Metanephros (tissue), 2 donors: ENCODE measurements at places on chromosomes 6 and 20. TPM values are rescaled to one million over a fixed set of nuclear protein-coding genes. Genes with fewer than 3 reads are reported as not detected.

Gene TNF
- 0.35 TPM for total RNA-seq

Gene OOEP
- not detected for total RNA-seq

Gene TNFRSF6B
- total RNA-seq = 4.3 TPM

Gene ME1
- 2.3 TPM for total RNA-seq

Gene MLN
- total RNA-seq = 0.53 TPM

Gene MRPS18A
- total RNA-seq = 54.2 TPM

Gene GINS1
- total RNA-seq = 8.0 TPM

Gene C6orf141
- total RNA-seq = 0.99 TPM

Gene PBOV1
- total RNA-seq = not detected

Gene SOX18
- 20.5 TPM for total RNA-seq

Gene FRK
- 9.6 TPM for total RNA-seq

Gene OSBPL2
- total RNA-seq = 35.4 TPM

Gene GRM4
- 0.88 TPM for total RNA-seq

Gene TGM2
- 57.3 TPM for total RNA-seq

Gene WFDC6
- total RNA-seq = not detected

Gene C20orf202
- 0.47 TPM for total RNA-seq

Gene TCP11
- 1.5 TPM for total RNA-seq

Gene HLA-DMA
- 19.7 TPM for total RNA-seq

Gene CTSZ
- 90.0 TPM for total RNA-seq

Gene TAAR6
- not detected for total RNA-seq

Gene GMPR
- total RNA-seq = 19.2 TPM

Gene NMBR
- total RNA-seq = 0.29 TPM

Gene CPXM1
- 146 TPM for total RNA-seq

Gene SMIM28
- not detected for total RNA-seq

Gene LPIN3
- 14.1 TPM for total RNA-seq

Gene PAQR8
- total RNA-seq = 18.3 TPM

Gene FAM184A
- total RNA-seq = 5.0 TPM

Gene SIM1
- total RNA-seq = 34.3 TPM

Gene CLVS2
- total RNA-seq = 0.18 TPM

Gene PACSIN1
- 0.29 TPM for total RNA-seq
